Metanephros (tissue), 2 donors: ENCODE measurements at places on chromosomes 4 and X. TPM values are rescaled to one million over a fixed set of nuclear protein-coding genes. Genes with fewer than 3 reads are reported as not detected.

The SYP gene
- total RNA-seq = 2.3 TPM

The PNCK gene
- total RNA-seq = 6.5 TPM

The CSAG2 gene
- not detected for total RNA-seq

The GABRG1 gene
- total RNA-seq = 0.06 TPM

The BMPR1B gene
- total RNA-seq = 23.2 TPM

The KLHL34 gene
- 0.53 TPM for total RNA-seq

The FAT1 gene
- total RNA-seq = 410 TPM

The XK gene
- total RNA-seq = 7.8 TPM

The VEGFD gene
- total RNA-seq = 0.58 TPM

The ZCCHC18 gene
- 2.5 TPM for total RNA-seq

The RIPPLY1 gene
- 1.3 TPM for total RNA-seq

The TRIM75 gene
- not detected for total RNA-seq

The PF4V1 gene
- not detected for total RNA-seq

The TLR1 gene
- 7.6 TPM for total RNA-seq

The IBSP gene
- total RNA-seq = not detected

The TLR6 gene
- 1.5 TPM for total RNA-seq

The XG gene
- 0.18 TPM for total RNA-seq

The SLITRK4 gene
- 12.3 TPM for total RNA-seq

The TCEAL6 gene
- total RNA-seq = not detected

The NLGN4X gene
- 14.3 TPM for total RNA-seq

The CISD2 gene
- 33.5 TPM for total RNA-seq

The ADH1C gene
- total RNA-seq = 83.4 TPM

The MAGEH1 gene
- total RNA-seq = 66.7 TPM

The UBE2K gene
- total RNA-seq = 31.8 TPM

The SSX4B gene
- total RNA-seq = not detected

The CHRNA9 gene
- not detected for total RNA-seq

The PPP4R3C gene
- not detected for total RNA-seq

The PHOX2B gene
- 0.12 TPM for total RNA-seq

The DCAF12L1 gene
- total RNA-seq = 8.2 TPM

The CFAP47 gene
- total RNA-seq = 2.3 TPM

The BMX gene
- total RNA-seq = 0.70 TPM

The LIMCH1 gene
- 94.9 TPM for total RNA-seq

The VCX gene
- not detected for total RNA-seq

The HAND2 gene
- 0.35 TPM for total RNA-seq

The ADH1B gene
- total RNA-seq = 36.6 TPM

The ARR3 gene
- total RNA-seq = not detected

The PPP1R3F gene
- total RNA-seq = 8.3 TPM

The ADH1A gene
- total RNA-seq = 0.35 TPM

The ZAR1 gene
- not detected for total RNA-seq

The EMCN gene
- 68.9 TPM for total RNA-seq

The OPN1MW gene
- not detected for total RNA-seq

The TEX13D gene
- not detected for total RNA-seq

The PAGE5 gene
- total RNA-seq = not detected

The ADRA2C gene
- total RNA-seq = 11.1 TPM

The WNK3 gene
- total RNA-seq = 6.3 TPM

The SFRP2 gene
- total RNA-seq = 12.3 TPM

The SYTL5 gene
- total RNA-seq = 1.6 TPM
